Kasumi-1 (cell line): ENCODE measurements at places on chromosomes 6 and 20.
A peak's percentile ranks its signal among the peaks of the same experiment; 100 is the strongest.

DNA sequence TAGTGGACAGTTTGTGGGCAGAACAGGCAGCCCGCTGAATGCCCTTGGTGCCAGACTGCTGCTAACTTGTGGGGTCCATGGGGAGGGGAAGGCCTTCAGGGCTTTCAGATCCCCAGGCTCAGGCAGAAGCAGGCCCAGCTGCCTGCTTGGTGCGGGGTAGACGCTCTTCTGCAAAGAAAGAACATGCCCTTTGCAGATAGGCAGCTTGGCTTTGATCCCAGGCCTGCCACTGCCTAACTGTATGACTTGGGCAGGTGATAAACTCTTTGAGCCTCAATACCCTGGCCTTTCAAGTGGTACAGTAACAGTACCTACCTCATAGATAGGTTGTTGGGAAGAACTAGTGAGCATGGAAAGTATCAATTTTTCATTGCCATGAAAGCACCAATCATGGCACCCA lies 28.4 kb downstream of the CHMP4B start:
- no peak for DNase-seq

DNA sequence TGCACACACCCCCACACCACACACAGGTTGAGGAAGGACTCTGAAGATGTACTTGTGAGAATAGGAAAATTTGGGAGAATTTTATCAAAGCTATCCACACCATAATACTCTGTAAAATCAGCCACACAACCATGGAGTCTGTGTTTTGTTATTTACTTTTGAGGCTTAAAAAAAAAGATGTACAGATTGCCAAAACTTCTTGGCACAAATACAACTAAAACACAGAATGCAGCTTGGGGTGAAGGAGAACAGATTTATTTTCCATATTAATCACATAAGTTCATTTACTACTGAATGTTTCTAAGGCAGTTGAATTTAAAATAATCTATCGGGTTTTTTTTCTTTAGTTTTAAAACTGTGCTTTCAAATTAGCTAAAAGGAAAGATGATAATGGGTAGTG lies 32.8 kb upstream of the KCNQ5 start:
- no peak for DNase-seq

DNA sequence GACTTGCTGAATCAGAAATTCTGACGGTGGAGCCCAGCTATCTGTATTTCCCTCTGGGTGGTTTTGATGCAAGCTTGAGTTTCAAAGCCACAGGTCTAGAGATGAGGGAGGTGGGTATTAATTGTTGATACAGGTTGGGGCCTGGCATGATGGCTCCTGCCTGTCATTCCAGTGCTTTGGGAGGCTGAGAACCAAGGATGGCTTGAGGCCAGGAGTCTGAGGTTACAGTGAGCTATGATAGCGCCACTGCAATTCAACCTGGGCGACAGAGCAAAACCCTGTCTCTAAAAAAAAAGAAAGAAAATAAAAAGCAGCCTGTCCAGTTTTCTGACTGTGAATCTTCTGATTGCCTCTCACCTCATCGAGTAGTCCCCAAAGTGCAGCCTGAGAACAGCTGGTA lies 184.8 kb upstream of the SASH1 start:
- no peak for DNase-seq

GRCh38 chr20:53028337-53029007 lies 56.3 kb downstream of the TSHZ2 start:
- no peak for DNase-seq

- no peak for DNase-seq
Measured at GRCh38 chr6:74410630-74411029, 714.6 kb downstream of the CD109 start.

DNA sequence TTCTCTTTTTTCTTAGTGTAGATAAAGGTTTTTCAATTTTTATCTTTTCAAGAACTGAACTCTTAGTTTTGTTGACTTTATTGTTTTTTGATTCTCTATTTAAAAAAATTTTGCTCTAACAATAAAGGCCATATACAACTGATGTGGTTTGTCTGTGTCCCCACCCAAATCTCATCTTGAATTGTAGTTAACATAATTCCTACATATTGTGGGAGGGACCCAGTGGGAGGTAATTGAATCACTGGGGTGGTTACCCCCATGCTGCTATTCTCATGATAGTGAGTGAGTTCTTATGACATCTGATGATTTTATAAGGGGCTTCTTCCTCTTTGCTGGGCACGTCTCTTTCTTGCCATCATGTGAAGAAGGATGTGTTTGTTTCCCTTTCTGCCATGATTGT lies 199.8 kb downstream of the DHX35 start:
- DNase-seq, result no peak

- peak; percentile 6 for DNase-seq
Measured at GRCh38 chr6:90584636-90585255, 2.1 kb downstream of the MAP3K7 start.

GRCh38 chr6:52976591-52977035 lies 18.5 kb downstream of the GSTA4 start:
- peak; percentile 6 for DNase-seq

- DNase-seq, result no peak
Measured at GRCh38 chr6:148545901-148546300, 200.9 kb upstream of the UST start.

GRCh38 chr6:134553936-134554335 lies 236.0 kb upstream of the SGK1 start:
- DNase-seq, result no peak

- no peak for DNase-seq
Measured at GRCh38 chr6:124669713-124670480, 292.3 kb upstream of the RNF217 start.

DNA sequence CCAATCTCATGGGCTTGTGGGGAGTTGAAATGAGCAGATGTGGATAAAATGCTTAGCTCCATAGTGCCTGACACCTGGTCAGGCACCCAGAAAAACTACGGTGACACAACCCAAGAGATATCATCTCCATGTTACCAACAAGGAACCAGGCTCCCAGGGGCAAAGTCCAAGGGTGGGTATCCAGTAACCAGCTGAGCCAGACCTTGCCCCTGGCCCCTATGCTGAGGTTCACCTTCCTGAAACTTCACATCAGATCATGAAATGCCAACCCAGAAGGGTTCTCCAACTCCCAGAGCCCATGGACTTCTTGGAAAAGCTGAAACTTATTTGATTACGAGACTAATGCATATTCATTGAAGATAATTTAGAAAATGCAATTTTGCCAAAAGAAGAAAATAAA lies 141.8 kb upstream of the KCNG1 start:
- no peak for DNase-seq

- no peak for DNase-seq
Measured at GRCh38 chr20:62802026-62802712, 2.5 kb upstream of the OGFR start.

DNA sequence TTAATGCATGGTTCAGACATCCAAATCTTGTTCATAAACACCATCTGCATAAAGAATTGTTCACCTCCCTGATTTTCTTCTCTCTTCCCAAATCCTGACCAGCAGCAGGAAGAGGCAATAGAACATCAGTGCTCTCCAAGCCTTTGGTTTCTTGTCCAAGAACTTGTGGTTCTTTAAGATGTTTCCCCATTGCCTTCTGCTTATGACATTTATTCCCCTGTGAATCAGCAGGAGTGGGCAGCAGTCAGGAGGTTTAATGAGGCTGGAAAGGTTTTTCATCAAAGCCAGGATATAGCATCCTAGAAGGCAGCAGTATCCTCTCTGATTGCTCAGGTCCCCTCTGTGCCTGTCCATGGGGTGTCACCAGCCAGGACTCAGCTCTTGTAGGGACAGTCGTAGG lies 5.3 kb downstream of the HDDC2 start:
- DNase-seq, result no peak

DNA sequence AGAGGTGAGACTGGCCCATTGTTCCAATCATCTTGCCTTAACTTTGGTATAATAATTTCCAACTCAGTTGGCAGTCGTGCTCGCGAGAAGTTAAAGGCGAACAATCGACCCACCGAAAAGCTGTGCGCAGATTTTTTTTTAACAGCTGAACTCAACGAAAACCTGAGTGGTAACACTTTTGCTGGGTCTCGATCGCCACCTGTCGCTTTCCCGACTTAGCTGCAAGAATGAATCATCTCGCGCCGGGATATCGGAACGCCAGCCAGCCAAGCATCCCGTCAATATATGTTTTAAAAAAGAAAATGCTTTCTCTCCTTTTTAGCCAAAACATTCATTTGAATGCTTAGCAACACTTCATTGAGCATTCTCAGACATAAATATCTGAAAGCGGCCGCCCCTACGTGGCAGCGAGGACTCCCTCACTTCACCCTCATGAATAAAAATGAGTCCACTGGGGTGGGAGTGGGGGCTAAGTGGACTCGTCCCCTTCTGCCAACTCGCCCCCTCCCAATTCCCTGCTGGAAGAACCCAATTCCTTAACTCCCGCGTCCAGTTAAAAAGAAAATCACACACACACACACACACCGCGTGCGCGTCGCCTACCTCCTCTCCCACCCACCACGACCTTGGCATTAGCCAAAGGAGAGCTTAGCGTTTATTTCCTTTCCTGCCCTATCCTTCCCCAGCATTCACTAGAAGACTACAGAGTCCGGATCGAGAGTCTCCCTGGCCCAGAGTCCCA lies 1.5 kb downstream of the COL12A1 start:
- DNase-seq, result peak; percentile 75
